ENCODE measurements at places on chromosomes 4 and X.

DNA sequence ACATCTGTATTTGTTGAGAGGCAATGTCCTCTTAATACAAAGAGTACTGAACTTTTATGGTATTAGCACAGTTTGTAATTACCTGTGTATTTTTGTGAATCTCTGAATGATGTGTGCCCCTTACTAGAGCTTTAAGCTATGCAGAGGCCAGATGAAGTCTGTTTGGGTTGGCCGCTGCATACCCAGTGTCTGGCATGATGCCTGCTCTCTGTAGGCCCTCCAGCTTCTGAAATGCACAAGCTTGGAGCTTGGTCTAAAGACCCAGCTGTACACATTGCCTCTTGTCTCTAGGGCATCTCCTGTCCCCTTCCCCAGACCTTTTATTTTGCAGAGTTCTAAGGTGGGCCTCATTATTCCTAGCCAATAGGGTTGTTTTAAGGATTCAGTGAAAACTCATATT lies 68.6 kb downstream of the CDS1 start:
- no peak for DNase-seq

- DNase-seq = peak; percentile 37
Measured at GRCh38 chr4:187380181-187380581, 615.4 kb upstream of the ZFP42 start.

GRCh38 chr4:33974270-33974669 lies 2270.0 kb downstream of the ARAP2 start:
- no peak for DNase-seq

GRCh38 chr4:6253111-6253510 lies 16.5 kb upstream of the WFS1 start:
- no peak for DNase-seq

- DNase-seq = no peak
Measured at GRCh38 chr4:15414551-15415091, 13.2 kb upstream of the C1QTNF7 start.

DNA sequence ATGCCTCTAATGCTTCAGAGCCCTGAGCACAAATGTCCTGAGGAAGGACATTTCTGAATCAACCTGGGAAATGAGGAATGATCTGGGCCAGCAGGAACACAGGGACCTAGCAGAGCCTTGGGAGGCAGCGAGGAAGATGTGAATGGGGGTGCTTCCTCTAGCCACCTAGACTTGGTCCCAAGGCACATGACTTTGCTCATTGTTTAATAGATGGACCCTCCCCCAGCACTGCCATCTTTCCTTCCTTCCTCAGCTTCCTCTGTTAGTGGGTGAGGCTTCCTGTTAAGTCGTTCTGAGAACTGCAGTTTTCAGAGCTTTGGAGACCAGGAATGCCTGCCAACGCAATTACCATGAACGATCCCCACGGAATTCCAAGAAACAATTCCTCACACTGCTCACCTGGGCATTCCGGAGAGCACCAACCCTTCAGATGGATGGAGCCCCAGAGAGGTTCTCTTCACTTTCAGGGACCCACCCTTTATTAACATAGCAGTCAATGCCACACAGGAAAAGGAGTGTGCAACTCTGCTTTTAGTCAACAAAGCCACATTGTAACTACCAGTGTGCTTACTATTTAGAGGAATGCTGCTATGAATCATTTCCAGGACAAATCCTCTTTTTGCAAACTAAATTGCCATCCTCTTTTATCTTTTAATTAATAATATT lies 48.5 kb upstream of the STIM2 start:
- DNase-seq = no peak

GRCh38 chr4:3397128-3397527 lies 44.6 kb upstream of the HGFAC start:
- DNase-seq = no peak

DNA sequence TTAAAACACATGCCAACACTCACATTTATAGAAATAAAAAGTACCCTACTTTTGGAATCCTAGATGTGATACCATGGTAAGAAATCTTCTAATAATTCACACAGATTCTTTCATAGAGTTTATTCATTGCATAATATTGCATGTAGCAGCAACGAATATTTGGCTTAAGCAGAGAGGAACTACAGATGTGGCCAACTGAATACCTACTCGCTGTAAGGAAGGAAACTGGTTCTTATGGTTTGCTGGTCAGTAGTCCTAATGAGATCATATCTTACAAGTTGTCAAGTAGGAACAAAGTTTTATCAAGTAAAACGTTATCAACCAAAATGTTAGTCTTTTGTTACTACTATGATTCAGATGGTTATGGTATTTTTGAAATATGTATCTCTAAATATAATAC lies 996.1 kb downstream of the PDHA2 start:
- no peak for DNase-seq

GRCh38 chr4:36551697-36552214 lies 270.3 kb downstream of the DTHD1 start:
- no peak for DNase-seq

- DNase-seq = no peak
Measured at GRCh38 chrX:103398421-103398864, 22.1 kb downstream of the BEX3 start.

- DNase-seq = no peak
Measured at GRCh38 chrX:112849016-112849415, 8.4 kb upstream of the AMOT start.

DNA sequence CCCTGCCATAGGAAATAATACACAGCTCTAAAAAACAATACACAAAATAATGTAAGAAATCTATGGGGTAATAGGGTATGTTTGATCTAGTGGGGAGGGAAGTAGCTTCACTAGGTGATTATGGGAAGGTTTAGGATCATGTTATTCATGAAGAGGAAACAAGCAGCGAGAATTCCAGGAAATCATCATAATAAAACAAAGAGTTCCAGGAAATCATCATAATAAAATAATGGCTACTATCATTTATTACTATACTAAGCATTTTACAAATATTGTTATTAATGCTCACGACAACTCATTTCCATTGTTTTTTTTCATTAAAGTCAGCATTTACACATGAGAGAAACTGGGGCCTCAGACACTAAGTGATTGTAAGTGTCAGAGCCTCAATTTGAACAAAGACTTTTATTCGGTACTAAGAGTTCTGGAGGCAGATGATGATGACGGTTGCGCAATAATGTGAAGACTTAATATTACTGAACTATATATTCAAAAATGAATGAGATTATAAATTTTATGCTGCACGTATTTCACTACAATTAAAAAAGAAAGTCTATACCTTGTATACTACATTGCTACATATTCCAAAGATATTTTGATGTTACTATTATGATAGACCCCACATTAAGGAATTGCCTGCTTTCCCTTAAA lies 12.2 kb upstream of the CXCL8 start:
- no peak for DNase-seq

DNA sequence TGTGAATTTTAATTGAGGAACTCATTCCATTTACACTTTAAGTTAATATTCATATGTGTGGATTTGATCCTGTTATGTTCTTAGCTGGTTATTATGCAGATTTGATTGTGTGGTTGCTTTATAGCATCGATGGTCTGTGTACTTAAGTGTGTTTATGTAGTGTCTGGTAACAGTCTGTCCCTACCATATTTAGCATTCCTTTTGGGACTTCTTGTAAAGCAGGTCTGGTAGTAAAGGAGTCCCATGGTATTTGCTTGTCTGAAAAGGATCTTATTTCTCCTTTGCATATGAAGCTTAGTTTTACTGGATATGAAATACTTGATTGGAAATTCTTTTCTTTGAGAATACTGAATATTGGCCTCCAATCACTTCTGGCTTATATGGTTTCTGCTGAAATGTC lies 76.6 kb downstream of the KLF8 start:
- DNase-seq = no peak

DNA sequence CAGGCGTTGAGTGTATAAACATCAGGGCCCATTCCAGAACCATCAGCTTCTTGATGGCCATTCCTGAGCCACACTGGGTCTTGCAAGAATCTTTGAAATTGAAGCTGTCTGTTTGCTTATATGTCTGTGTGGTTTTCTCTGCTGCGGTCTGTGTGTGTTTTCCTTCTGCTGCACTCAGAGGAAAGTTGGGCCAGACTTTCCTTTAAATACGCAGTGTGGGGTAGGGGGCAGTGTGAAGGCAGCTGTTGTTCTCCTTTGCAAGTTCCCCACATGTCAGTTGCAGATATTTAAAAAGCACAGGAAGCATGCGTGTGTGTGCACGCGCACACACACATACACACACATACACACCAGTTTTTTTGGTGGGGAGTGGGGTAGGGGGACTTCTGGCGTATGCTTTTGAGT lies 32.1 kb downstream of the CCKAR start:
- DNase-seq = no peak

GRCh38 chrX:118346258-118347094 lies 570 bp downstream of the WDR44 start:
- peak; percentile 62 for DNase-seq

GRCh38 chrX:7586126-7586525 lies 256.8 kb upstream of the VCX start:
- DNase-seq = peak; percentile 13

- peak; percentile 51 for DNase-seq
Measured at GRCh38 chr4:68369142-68369805, 19.4 kb upstream of the YTHDC1 start.

GRCh38 chrX:151970661-151971060 lies 3.8 kb downstream of the GABRE start:
- peak; percentile 22 for DNase-seq

DNA sequence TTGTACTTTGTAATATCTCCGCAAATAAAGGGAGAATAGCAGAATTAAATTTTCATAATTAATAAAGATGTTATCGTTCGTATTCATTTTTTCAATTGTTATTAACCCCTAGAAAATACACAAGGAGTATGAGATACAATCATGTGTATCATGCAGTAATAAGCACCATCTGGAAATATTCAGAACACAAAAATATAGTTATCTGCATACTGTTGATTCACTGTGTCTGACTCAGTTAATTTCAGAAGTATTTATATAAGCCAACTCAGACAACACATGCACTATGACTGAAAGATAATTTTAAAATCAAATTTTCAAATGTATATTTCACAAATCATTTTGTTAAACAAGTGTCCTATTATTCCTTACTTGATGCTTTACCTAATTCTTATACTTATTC lies 1954.8 kb downstream of the ARAP2 start:
- no peak for DNase-seq

GRCh38 chrX:106802063-106802387 lies 448 bp upstream of the TBC1D8B start:
- no peak for DNase-seq

- DNase-seq = no peak
Measured at GRCh38 chr4:7963691-7964090, 24.0 kb upstream of the AFAP1 start.

DNA sequence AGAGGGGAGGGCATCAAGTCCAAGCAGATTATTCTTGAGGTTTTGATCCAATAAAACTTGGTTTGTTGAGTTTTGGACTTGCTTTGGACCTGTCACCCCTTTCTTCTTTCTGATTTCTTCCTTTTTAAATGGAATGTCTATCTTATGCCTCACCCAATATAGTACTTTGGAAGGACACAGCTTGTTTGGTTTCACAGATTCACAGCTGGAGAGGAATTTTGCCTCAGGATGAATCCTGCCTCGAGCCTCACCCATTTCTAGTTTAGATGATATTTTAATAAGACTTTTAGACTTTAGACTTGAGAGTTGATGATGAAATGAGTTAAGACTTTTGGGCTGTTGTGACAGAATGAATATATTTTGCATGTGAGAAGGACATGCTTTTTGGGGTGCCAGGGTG lies 136.9 kb upstream of the PDE5A start:
- DNase-seq = no peak

- no peak for DNase-seq
Measured at GRCh38 chr4:81740487-81740886, 268.8 kb upstream of the RASGEF1B start.

DNA sequence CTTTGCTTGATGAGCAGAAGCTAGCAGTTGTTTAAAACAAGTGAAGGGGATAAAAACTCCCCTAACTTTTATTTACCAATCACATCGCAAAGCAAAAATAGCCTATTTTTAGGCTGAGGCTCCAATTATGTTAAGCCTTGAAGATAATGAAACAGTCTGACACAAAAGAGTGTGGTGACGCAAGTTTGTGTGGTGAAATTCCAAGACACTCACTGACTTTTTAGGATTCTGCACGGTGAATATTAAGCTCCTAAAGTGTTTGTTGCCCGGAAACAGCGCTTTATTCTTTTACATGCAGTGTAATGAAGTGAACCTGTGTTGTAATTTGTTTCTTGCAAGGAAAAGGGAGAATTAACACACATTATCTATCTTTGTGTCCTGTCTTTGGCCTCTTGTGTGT lies 74.8 kb downstream of the POLA1 start:
- DNase-seq = no peak

DNA sequence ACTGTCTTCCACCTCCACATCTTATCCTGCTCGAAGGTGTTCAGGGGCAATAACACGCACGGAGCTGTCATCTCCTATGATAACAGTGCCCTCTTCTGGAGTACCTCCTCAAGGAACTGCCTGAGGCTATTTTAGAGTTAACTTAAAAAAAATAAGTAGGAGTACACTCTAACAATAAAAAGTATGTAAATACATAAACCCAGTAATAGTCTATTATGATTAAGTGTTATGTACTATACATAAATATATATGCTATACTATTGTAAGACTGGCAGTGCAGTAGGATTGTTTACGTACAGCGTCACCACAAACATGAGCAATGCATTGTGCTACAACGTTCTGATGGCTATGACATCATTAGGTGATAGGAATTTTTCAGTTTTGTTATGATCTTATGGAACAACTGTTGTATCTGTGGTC lies 34.5 kb upstream of the TLR2 start:
- DNase-seq = no peak

DNA sequence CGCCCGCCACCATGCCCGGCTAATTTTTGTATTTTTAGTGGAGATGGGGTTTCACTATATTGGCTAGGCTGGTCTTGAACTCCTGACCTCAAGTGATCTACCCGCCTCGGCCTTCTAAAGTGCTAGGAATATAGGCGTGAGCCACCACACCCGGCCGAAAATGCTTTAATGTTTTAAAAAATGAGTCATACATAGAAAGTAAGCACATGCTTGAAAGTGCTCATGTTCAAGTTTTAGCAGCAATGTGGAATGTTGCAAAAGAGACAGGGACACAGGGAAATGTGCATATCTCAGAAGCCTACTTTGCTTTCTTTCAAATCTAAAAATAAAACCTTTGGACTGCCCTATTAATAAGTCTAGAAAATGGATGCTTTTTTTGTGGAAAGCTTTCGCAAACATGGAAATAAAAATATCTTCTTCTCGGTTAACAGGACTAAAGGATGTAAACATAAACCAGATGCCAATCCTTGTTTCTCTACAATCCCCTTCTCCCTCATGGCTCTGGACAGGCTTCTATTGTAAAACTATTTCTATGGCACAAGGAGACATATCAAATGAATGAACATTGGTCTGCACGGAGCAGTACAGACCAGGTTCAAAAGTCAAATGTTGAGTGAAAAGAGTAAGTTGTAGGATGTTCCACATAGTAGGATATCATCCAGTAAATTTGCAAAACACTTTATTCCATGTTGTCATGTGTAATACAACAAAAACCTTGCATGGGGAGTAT lies 15.0 kb downstream of the MECP2 start:
- DNase-seq = no peak

- DNase-seq = no peak
Measured at GRCh38 chrX:102627640-102628039, 23.6 kb upstream of the GPRASP1 start.
